ENCODE measurements at places on chromosomes 2 and 18.

DNA sequence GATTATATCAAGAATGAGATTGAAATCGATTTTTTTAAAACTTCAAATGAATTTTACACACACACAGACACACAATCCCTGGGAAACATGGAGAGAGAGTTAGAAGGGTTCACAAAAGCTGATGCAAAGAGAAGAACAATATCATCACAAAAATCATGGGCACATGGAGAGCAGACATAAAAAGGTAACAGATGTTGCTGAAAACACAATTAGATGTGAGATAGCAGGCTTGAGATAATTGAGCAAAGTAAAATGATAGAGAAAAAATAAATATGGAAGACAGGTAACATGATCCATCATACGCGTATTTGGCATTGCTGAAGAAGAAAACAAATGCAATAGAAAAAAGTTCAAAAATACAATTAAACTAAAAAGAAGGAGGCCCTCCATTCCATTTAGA lies 11.6 kb upstream of the B4GALT6 start:
- no peak for DNase-seq

- no peak for DNase-seq
These were observed 163.2 kb upstream of the KLF7 start for GRCh38 chr2:207328944-207329386.

DNA sequence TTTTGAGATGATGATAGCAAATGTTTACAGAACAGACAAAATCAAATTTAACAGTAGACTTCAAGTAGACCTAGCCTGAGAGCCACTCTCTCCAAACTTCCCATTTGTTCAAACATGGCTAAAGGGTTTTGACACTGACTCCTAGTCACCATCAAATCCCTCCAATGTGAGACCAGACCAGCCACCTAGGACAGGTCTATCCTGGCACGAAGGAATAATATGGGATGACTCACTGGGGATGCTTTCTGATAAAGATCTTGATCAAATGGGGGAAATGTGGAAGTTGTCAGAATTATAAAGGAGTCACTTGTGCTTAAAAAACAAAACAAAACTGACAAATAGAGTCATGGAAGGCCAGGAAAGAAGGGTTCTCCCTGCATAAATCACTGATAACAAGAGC lies 95.7 kb downstream of the EDAR start:
- no peak for DNase-seq

GRCh38 chr2:70479816-70480215 lies 73.8 kb downstream of the TGFA start:
- no peak for DNase-seq

DNA sequence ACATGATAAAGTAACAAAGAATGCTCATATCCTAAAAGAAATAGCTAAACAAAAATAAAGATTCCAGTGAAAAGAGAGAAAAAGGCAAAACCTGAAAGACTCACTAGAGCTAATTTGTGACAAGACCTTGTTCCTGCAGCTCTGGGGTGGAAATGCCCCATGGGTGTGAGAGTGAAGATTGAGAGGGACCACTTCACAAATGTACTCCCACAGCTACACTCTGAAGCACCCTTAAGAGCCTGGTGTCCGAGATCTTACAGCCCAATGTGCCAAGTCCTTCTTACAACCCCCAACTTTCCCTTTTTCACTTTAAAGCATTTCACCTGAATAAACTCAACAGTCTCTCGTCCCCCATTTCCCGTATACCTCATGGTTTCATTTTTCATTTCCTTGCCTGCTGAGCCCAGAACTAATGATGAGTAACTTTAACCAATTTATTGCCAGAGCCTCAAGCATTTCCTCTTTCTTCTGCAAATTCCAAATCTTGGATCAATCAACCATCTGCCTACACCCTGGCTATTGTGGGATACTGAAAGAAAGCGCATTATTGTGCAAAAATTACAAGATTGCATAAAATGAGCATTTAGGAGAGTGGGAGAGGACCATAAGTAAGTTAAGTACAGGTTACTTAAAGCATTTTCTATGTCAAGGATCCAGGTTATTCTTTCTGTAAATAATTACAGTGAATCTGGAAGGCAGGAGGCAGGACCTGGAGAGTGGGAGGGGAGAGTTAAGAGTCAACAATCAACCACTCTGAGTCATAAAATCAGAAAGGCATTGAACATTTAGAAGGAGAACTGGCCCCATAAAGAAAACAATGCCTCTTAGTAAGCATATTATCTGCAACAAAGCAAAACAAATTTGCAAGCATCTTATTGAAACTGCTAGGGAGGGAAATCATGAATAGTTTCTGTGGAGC lies 804.4 kb upstream of the CELF4 start:
- DNase-seq, result no peak

- no peak for DNase-seq
These were observed 370.9 kb downstream of the CNTNAP5 start for GRCh38 chr2:124395961-124396360.

- DNase-seq, result no peak
These were observed 23.8 kb downstream of the SOWAHC start for GRCh38 chr2:109637749-109638570.

- no peak for DNase-seq
These were observed 129.9 kb downstream of the MARCHF4 start for GRCh38 chr2:216242365-216242764.

GRCh38 chr2:206480161-206480560 lies 36.8 kb downstream of the ADAM23 start:
- DNase-seq, result no peak

DNA sequence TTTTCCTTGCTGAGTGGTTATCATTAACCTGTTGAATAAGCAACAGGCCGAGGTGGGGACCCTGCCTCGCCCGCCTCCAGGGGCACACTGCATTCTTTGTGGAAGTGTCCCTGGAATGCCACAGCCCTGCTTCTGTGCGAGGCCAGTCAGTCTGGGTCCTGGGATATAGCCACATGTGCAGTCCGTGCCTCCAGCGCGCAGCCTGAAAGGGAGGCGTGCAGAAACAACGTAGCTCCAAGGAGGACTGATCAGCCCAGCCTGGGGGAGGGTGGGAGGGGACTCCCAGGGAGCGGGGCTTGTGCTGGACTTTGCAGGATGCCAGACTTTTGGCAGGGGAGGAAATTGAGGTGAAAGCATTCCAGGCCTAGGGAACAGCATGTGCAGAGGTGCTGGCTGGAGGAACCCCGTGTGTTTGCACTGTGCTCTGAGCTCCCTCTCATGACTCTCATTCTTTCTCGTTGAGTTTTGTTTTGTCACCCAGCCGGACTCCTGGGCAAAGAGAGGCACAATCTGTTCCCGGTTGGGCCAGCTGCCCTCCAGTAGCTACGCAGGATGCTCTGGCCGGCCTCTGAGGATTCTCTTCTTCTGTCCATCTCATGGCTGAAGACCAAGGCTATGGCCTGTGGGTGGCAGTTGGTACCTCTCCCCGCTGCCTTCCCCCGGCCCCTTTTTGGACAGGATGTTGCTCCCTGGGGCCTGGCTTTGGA lies 39.7 kb downstream of the HPCAL1 start:
- no peak for DNase-seq

DNA sequence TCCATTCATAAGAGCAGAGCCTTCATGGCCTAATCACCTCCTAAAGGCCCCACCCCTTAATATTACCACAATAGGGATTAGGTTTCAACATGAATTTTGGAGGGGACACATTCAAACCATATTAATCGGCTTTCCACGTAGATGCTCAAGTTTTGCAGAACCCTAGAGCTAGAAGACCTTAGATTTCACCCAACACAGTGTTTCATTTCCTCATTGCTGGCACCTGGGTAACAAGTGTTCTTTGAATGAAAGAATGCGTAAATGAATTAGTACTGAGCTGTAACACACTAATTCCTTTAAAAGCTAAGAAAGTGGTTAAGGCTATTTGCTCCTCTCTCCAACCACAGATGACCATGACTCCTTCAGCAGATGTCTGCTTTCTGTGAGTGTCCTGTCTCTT lies 252.5 kb downstream of the SMAD2 start:
- DNase-seq, result no peak

DNA sequence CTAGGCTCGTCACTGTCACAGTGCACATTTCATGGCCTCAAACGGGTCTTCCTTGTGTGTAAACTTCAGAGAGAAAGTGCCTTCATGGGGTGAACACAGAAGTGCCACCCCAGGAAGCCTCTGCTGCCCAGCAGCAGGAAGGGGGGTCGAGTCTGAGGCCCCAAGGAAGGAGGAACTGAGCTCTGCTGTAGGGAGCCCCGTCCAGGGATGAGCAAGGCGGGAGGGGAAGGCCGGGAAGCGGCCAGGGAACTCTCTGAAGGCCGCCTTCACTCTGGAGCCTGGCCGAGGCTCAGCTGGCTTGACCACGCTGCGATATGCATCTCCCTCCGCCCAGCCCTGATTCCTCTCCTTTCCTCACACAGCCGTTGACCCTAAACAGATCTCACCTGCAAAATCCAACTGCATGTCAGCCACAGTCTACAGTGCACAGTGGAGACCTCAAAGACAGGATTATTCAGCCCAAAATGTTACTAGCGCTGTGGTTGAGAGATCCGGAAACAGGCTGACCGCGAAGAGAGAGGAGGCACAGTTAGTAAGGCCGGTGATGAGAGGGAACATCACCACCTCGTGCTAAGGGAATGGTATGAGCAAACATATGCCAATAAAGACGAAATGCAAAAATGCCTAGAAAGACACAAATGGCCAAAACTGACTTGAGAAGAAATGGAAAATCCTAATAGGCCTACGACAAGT lies 34.2 kb upstream of the CTDP1 start:
- DNase-seq, result no peak

- DNase-seq, result no peak
These were observed 304.8 kb downstream of the PDE11A start for GRCh38 chr2:177767768-177768167.

DNA sequence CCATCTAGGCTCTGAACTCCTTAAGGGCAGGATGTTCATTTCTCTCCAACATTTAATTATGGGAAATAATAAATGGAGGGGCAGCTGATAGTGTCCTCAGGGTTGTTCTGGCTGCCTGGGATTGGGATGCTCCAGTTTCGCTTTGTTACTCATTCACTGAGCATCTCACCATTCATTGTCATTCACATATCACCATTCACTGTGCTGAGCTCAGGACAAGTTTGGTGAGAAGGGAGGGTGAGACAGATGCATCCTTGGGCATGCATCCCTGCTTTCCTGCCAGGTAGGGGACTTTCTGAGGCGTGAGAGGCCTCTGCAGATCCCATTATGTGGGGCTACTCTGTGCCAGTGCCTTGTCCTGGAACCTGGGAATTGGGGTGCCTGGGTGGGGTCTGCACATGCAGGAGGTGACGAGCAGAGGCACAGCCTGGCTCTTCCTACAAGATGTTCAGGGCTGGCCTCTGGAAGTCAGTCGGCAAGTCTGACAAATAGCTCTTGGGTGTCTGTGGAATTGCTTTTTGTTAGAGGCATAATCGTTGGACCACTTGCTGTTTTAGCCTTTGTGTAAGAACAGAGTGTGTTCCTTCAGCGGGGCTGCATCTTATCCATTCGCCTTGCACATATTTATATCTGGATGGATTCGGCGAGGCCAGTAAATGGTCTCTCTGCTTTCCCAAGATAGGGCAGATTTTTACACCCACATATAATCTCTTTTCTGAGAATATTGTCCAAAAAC lies 323.2 kb upstream of the THSD7B start:
- no peak for DNase-seq

- DNase-seq, result no peak
These were observed 470.8 kb upstream of the VRK2 start for GRCh38 chr2:57575700-57576268.

GRCh38 chr2:192886636-192887035 lies 691.9 kb upstream of the TMEFF2 start:
- no peak for DNase-seq

- DNase-seq, result no peak
These were observed 834.4 kb upstream of the DDX18 start for GRCh38 chr2:116979916-116980764.

DNA sequence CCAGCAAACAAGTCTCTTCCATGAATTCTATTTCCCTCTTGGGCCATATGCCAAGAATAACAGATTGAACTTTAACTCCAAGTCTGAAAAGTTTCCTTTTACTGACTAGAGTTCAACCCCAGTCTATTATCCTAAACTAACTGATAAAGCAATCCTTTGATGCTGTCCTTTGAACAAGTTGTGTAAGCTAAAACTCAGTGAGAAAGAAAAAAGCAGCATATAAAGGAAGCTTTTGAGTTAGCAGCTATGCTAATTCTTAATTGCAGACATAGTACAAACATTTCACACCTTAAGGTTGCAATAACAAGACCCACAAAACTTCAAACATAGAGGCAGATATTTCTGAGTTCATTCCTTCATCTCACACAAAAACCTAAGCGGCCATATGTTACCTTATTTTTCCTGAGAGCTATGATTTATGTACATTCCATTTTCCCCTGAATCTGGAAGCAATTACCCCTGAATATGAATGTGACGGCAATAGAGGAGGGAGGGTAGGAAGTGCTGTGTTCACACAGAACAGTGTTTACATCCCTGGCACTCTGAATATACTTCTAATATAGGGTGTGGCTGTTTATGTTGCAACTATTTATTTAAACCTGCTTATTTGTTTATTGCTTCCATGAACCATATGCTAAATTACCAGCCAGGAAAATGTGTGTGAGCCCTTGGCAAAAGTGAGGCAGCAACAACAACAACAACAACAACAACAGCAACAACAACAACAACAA lies 180.6 kb downstream of the IRS1 start:
- no peak for DNase-seq

- no peak for DNase-seq
These were observed 593 bp downstream of the ZNF514 start for GRCh38 chr2:95158891-95159619.

- DNase-seq, result no peak
These were observed 164.1 kb downstream of the GALNT14 start for GRCh38 chr2:30974092-30974491.

DNA sequence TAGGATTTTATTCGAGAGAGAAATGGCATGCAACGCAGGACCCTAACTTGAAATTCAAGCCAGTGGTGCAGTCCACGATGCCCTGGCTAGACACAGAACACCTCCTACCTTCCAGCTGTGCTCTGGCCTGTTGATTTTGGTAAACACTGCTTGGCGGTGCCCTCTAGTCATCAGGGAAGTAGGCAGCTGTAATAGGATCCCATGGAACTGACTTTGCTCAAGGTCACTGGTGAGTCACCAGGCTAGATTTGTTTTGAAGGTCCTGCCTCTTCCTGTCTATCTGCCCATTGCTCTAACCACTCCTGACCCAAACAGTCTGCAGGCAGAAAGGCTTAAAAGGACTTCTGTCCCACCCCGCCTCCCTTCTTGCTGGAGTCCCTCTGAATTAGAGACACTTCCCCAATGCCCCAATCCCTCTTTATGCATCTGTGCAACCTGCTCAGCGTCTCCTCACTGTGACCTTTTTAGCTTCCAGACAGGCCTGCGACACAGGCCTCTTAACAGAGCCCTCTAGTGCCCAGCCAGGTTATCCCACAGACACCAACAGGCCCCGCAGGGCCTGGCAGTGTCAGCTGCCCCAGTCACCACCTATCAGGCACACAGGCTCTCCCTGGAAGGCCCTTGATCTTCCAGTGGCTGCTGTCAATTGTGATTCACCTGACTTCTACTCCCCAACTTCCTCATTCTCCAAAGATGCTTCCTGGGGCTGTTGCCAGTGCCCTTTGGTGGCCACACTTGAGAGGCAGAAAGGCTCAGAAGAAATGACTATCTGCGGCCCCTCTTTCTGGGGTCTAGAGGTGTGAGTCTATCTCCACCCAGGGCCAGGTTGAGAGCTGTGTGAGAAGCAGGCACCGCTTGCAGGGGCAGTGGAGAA lies 5.2 kb downstream of the TMEM127 start:
- DNase-seq, result no peak

All from stimulated activated CD8-positive, alpha-beta memory T cell treated with anti-CD3 and anti-CD28 coated beads, Interleukin-4, amount 100 ng/mL, for 1 hour (primary cell).